SW 1271 (cell line): ENCODE measurements at places on chromosomes 16 and 17.

GRCh38 chr16:14545346-14545884 is 84.6 kb downstream of the PARN start:
- no peak for DNase-seq

GRCh38 chr17:75411328-75412067 is 6.0 kb upstream of the GRB2 start:
- DNase-seq, result no peak

- no peak for DNase-seq
Observed at GRCh38 chr17:66923886-66924285, 40.6 kb upstream of the CACNG4 start.

GRCh38 chr17:15947271-15947670 is 2.3 kb downstream of the ADORA2B start:
- DNase-seq, result no peak

GRCh38 chr16:50696126-50696525 is 2.7 kb downstream of the NOD2 start:
- no peak for DNase-seq

DNA sequence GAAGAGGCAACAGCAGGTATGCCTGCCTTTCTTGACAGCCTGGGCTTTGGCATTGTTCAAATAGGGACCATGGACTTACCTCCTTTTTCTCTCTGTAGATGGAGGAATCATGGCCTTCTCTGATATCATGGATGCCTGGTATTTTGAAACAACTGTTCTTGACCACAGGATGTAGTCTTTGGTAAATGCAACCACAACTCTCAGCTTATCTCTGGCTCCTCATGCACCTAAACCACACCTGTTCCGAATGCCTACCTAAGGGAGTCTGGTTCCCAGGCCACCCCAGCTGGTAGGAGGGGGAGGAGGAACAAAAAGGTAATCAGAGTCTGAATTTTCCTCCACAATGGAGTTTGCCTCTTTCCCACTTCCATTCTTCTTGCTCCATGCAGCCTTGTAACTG is 18.8 kb downstream of the CDK5RAP3 start:
- DNase-seq, result no peak

GRCh38 chr16:86868786-86869185 is 290.4 kb downstream of the FOXL1 start:
- DNase-seq, result no peak

DNA sequence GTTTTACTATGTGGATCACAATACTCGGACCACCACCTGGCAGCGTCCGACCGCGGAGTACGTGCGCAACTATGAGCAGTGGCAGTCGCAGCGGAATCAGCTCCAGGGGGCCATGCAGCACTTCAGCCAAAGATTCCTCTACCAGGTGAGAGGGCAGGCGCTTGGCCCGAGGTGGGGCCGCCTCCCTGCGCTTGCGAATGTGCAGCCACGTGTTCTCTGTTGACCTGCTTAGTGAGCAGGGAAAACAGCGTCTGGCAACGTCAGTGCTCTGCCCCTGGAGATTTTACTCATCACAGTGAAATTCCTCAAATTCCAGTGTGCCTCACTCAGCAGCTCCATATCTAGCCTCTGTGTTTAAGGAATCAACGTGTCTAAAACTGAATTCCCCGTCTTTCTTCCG is 33.4 kb upstream of the CLEC18A start:
- peak; percentile 79 for DNase-seq

DNA sequence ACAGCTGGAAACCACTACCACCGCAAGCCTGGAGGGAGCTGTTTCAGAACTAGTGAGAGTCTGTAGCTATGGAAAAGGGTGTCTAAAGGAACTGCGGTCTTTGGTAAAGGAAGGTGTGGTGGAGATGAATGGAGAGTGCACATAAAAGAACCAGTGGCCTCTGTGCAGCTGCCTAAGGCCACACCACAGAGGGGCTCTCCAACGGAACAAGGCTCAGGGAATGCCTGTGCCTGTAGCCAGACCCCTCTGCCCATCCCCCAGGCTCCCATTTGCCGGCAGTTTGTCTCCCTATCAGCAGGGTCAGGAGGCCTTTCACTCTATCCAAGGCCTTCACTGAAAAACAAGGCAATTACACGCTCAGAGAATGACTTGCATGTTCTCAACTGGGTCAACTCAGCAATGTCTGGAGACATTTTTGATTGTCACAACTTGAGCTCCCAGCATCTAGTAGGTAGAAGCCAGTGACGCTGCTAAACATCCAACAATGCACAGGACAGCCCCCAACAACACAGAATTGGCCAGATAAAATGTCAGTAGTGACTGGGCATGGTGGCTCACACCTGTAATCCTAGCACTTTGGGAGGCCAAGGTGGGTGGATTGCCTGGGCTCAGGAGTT is 3.3 kb upstream of the FDXR start:
- no peak for DNase-seq

DNA sequence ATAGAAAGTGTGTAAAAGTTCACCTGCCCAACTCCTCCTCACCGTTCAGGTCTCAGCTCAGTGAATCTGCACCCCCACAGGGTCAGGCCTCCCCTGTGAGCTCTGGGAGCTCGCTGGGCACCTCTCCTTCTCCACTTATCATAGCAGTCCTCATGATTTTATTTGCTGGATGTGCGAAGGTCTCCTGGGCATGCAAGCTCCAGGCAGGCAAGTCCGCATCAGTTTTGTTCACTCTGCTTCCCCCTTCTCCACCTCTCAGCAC is 112.8 kb downstream of the ZNF423 start:
- no peak for DNase-seq

DNA sequence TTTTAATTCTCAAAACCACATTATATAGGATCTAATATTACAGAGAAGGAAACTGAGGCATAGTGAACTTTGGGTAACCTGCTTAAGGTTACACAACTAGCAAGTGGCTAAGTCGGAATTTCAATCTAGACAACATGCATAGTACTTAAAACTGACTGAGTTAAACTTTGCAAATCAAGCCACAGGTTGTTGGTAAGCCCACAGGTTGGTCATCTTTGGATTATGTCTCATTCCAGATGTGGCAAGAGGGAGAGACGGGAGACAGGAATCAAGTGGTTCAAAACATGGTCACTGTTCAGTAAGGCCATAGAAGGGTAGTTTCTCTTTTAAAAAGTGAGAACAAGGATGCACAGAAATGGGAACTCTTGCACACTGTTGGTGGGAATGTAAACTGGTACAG is 57.1 kb downstream of the MYO1D start:
- DNase-seq, result no peak

DNA sequence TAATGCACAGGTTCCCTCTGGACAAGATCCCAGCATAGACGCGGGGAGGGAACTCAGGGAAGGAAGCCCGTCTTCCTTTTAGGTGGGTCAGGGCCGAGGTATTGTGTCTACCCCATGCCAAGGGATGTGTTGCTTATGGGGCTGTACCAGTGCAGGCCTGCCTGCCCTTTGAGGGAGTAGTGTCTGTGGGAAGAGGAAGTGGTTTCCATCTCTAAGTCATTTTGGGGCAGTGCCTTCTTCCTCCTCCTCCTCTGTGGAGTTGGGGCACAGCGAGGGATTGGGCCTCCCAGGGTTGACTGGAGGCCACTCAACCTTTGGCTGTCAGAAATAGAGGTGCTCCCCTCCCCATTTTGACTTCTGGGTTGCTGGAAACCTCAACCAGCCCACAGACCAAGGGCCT is 26.5 kb downstream of the GJD3 start:
- DNase-seq, result no peak

DNA sequence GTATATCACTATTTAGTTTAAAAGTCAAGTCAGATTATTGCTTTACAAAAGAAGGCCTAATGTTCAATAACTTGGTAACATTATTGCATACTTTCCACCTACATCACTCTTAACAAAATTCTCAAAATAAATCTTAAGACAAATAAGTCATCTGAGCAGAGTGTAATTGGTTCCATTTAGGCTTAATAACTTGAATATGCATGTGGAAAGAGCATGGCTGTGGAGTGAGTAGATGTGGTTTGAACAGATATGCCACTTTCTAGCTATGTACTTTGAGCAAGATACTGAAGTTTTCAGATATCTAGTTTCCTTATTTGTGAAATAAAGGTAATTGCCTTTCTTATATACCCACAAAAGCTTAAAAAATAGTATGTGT is 6.7 kb upstream of the EVI2A start:
- no peak for DNase-seq

GRCh38 chr17:6326483-6326882 is 108.4 kb downstream of the AIPL1 start:
- DNase-seq, result no peak

DNA sequence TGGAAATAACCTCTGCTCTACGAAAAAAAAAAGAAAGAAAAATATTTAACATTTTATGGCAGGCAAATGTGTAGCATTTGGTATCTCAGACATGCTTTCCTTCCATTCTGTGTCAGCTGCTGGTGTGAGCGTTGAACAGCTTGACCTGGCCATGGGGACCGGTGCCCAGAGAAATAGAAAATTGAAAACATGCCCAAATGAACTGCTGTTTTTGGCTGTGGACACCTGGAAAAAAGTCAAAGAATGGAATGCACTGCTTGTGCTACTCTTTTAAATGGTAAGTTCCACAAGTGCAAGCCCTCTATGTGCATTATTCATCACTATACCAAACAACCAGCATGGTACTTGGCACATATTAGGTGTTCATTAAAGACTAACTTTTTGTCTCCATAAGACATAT is 127.2 kb downstream of the CDH8 start:
- DNase-seq, result no peak

GRCh38 chr16:12062343-12063003 is 85.9 kb downstream of the SNX29 start:
- DNase-seq, result peak; percentile 4

DNA sequence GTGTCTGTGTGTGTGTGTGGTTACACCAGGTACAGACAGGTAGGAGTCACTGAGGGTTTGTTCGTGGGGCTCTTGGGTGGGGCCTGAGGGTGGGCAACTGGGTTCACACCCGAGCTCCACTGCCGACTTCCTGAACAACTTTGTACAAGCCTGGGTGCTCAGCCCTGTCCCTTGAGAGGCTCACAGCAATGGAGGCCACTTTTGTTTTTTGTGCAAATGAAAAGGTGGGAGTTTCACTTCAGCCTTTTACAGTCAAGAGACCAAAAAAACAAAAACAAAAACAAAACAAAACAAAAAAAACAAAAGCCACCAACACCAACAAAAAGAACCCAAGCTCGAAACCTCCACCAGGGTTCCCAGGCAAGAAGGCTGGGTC is 2.4 kb downstream of the RHBDF2 start:
- no peak for DNase-seq

GRCh38 chr17:40779181-40779909 is 3.0 kb downstream of the KRT27 start:
- no peak for DNase-seq

- no peak for DNase-seq
Observed at GRCh38 chr17:8312726-8313600, 2.9 kb downstream of the ARHGEF15 start.

DNA sequence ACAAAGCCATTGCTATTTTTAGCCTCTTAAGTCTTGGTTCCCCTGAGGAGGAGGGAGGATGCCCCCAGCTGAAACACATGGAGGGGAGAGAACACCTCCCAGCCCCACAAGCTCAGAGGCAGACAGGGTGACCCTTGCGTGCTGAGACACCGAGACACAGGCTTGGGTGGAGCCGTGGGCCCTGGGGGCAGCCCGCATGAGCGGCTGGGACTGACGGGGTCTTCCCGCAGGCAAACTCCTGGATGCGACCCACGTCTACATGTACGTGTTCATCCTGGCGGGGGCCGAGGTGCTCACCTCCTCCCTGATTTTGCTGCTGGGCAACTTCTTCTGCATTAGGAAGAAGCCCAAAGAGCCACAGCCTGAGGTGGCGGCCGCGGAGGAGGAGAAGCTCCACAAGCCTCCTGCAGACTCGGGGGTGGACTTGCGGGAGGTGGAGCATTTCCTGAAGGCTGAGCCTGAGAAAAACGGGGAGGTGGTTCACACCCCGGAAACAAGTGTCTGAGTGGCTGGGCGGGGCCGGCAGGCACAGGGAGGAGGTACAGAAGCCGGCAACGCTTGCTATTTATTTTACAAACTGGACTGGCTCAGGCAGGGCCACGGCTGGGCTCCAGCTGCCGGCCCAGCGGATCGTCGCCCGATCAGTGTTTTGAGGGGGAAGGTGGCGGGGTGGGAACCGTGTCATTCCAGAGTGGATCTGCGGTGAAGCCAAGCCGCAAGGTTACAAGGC is 9.8 kb downstream of the SLC16A3 start:
- DNase-seq, result peak; percentile 14

- no peak for DNase-seq
Observed at GRCh38 chr17:18159551-18160120, 24.0 kb upstream of the ALKBH5 start.

GRCh38 chr17:9880582-9880999 is 24.5 kb downstream of the RCVRN start:
- DNase-seq, result peak; percentile 4

- DNase-seq, result no peak
Observed at GRCh38 chr17:32590974-32591373, 104.2 kb downstream of the CDK5R1 start.

DNA sequence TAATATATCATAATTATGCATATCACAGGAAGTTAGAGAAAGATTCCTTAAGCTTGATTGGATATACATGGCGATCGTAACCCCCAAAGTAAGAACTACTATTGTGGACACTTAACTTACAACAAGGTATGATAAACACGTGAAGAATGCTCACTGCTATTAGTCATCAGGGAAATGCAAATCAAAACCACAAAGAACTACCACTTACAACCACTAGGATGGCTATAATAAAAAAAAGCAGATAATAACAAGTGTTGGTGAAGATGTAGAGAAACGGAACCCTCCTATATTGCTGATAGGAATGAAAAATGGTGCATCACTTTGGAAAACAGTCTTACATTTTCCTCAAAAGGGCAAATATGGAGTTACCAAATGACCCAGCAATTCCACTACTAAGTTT is 265.9 kb downstream of the SLC39A11 start:
- DNase-seq, result peak; percentile 30

- peak; percentile 85 for DNase-seq
Observed at GRCh38 chr17:66952031-66952524, 12.4 kb upstream of the CACNG4 start.

DNA sequence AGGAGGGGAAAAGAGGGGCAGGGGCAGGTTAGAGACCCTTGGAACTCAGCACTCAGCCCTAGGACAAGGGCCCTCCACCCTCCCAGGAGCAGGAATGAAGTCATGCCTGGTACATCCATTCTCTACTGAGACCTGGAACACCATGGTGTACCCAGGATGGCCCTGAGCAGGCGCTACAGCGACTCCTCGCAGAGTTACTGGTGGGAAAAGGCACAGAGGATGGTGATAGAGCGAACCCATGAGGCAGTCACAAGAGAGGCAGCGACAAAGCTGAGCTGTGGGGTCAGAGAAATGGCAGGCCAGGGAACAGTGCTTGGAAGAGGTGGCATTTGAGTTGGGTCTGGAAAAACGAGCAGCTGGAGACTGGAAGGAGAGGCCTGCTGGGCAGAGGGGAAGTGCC is 37.5 kb downstream of the SRCIN1 start:
- DNase-seq, result no peak

DNA sequence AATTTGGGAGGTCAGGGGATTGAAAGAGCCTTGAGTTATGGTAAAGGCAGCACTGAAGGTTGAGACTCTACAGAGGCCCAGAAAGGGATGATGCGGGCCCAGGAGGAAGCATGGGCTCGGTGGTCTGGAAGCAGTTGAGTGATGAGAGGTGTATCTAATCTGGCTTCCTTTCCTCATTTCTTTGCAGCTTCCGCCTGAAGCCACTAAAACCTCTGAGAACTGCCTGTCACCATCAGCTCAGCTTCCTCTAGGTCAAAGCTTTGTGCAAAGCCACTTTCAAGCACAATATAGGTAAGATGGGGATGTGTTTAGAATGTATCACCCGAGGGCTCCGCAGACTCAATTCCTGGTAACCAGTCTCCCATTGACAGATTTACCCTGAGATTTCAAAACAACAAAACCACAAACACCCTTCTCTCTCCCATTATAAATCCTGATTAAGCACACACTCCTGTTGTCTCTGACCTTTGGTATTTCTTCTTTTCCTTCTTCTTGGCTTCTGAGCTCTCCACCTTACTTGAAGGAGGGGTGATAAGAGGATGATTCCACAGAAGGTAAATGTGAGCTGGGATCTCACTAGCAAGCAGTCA is 21.2 kb downstream of the USP43 start:
- no peak for DNase-seq
